IPS DF 6.9 (cell line): ENCODE measurements at places on chromosomes 5 and 9.

DNA sequence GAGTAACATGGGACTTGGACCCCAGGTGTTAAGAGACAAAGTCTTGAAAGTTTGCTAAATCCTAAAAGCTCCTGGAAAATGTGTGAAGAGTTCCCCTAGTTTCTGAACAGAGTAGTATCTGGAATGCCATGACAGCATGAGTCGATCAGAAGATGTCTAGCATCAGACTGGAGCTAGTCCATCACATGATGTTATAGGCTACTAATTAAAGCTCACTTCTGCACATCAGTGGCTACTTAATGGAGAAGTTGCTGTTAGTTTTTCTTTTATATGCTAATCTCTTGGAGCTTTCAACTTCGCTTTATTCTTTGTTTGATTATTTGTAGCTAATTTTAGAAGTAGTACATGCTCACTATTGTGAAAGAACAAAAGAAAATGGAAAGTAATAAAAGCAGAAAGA lies 471.3 kb upstream of the KLF4 start:
- DNase-seq: no peak

GRCh38 chr5:170223906-170224305 lies 8.9 kb upstream of the C5orf58 start:
- no peak for DNase-seq

- DNase-seq: no peak
These were observed 192.0 kb downstream of the PIK3R1 start for GRCh38 chr5:68407311-68408239.

DNA sequence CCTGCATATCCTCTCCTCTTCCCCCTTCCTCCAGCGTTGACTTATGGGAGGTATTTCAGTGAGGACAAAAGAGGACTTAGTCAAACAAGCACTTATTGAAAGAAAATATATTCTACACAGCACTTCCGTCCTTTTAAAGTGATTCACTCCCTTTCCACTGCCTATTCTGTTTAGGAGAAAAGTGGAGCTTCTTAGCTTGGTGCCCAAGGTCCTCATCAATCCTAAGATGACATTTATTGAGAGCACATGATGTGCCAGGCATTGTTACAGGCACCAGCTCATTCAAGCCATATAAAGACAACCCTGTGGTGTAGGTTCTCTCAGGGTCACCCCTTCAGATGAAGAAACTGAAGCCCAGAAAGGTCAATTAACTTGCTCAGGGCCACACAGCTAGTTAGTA lies 95.9 kb downstream of the KCNIP1 start:
- DNase-seq: no peak

- no peak for DNase-seq
These were observed 353.2 kb downstream of the PDE4D start for GRCh38 chr5:59540366-59540765.

DNA sequence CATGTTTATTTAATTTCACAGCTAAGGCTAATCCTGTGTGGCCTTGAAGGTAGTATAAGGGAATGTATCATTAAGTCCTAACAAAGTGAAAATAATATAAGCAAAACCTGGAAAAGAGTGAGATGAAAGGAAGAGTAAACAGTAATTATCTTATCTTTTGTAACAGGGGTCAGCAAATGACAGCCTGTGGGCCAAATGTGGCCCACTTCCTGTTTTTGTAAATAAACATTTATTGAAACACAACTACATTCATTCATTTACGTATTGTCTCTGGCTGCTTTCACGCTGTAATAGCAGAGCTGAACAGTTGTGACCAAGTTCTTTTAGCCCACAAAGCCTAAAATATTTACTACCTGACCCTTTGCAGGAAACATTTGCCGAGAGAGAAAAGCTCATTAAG lies 78.4 kb upstream of the HTR4 start:
- DNase-seq: no peak

GRCh38 chr9:99919930-99920329 lies 13.5 kb downstream of the STX17 start:
- DNase-seq: no peak
